Activated CD4-positive, alpha-beta T cell treated with anti-CD3 and anti-CD28 coated beads, Interleukin-2, amount 50 U/mL, for 1 hour (primary cell): ENCODE measurements at places on chromosomes 3 and 15.

DNA sequence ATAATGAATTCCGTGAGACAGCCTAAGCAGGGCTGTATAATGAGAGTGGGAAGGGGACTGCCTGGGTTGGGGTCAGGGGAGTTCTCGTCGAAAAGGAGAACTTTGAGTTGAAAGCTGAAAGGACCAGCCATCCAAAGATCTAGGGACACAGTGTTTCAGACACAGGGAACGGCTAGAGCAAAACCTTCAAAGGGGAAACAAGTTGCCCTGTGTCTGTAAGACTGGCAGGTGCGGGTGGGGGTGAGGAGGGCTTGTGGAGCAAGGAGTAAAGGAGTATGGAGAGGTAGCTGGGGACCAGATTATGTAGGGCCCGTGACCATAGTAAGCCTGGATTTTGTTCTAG, 1.3 kb upstream of the SRP14 start:
- DNase-seq = no peak

GRCh38 chr3:187919048-187919447, 173.8 kb upstream of the BCL6 start:
- peak; percentile 56 for DNase-seq

GRCh38 chr3:146307456-146307725, 56.5 kb upstream of the PLSCR4 start:
- no peak for DNase-seq

DNA sequence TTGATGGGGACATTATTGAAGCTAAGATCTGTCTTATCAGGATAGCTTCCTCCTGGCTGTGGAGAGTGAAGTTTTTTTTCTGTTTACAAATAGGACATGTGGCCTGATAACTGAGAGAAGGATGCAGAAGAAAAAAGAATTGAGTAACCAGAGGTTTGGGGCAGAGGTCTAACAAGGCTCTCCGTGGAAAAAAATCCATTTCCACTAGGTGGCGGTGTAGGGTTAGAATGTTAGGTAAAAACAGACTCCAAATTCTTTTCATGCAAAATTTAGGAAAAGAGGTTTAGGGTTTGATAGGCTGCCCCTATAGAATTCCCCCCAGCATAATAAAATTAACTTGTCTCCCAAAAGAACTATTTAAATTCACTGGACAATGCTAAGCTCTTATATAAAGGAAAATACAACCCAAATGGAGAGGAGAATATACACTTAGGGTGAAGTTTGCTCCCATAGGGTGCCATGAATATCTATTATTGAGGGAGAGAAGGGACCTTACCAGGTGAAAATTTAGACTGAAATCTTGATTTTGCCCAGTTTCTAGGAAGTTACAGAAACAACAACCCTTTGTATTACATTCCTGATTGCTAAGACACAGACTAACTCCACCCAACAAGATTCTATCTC, 1560.4 kb downstream of the OTOL1 start:
- no peak for DNase-seq

GRCh38 chr15:59160880-59161593, 45.6 kb upstream of the LDHAL6B start:
- peak; percentile 10 for DNase-seq

GRCh38 chr3:13811614-13812013, 68.3 kb downstream of the WNT7A start:
- DNase-seq = no peak

- no peak for DNase-seq
These were observed 134.9 kb upstream of the TBC1D5 start for GRCh38 chr3:17877299-17877698.

DNA sequence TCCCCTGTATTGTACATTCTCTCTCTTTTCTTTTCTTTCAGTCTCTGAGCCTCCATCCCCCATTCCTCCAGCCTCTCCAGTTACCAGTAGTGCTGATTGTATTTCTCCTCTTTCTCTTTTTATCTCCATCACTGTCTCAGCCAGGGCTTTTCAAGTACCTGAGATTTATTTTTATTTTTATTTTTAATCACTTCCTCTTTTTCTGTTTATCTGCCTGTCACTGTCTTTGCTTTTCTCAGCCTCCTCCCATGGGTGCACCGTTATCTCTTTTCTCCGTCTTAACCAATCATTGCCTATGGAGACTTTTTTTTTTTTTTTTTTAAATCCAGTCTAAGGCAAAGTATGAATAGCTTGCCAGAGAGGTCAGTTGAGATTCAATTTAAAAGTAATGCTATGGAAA, 359.3 kb downstream of the GAP43 start:
- DNase-seq = no peak

DNA sequence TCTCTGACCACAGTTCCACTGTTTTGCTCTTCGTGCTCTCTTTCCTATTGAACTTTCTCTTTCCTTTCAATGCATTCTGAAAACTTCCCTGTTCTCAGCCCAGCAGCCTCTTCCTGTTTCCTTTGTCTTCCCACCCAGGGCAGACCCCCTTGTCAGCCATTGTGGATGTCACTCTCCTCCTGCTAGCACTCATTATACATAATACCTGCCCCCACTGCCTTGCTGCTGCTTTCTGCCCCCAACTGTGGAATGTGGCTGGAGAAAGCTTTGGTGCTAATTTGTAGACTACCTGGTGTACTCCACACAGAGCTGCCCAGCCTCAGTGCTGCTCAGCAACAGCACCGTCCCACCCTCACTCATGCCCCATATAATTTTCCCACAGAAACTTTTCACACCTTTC, 80.2 kb downstream of the CHCHD6 start:
- DNase-seq = no peak

GRCh38 chr15:25058080-25058785, 103.4 kb downstream of the SNRPN start:
- DNase-seq = no peak

DNA sequence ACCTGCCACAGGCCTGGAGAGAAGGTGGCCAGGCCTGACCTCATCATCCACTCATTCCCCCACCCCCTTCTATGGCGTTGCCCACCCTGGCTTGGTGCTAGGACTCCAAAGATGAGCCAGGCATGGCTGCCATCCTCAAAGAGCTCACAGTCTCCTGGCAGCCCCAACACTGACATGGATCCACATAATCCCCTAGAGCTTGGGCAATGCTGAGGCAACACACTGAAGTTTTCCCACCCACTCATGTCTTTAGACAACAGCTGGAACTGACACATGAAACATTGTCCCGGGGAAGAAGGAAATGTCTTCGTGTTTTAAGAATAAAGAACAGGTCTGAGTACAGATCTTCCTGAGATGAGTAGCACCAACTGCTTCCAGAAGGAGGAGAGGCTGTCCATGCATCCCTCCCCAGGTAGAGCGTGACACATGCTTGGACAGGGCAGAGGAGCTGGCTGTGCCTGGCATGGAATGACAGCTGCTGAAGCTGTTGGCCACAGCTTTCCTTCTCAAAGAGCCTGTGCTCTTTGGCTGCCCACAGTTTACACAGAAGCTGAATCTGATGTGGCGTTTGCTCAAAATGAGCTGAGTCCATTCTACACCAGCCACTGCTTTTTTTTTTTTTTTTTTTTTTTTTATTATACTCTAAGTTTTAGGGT, 70.1 kb downstream of the HOMER2 start:
- DNase-seq = no peak

DNA sequence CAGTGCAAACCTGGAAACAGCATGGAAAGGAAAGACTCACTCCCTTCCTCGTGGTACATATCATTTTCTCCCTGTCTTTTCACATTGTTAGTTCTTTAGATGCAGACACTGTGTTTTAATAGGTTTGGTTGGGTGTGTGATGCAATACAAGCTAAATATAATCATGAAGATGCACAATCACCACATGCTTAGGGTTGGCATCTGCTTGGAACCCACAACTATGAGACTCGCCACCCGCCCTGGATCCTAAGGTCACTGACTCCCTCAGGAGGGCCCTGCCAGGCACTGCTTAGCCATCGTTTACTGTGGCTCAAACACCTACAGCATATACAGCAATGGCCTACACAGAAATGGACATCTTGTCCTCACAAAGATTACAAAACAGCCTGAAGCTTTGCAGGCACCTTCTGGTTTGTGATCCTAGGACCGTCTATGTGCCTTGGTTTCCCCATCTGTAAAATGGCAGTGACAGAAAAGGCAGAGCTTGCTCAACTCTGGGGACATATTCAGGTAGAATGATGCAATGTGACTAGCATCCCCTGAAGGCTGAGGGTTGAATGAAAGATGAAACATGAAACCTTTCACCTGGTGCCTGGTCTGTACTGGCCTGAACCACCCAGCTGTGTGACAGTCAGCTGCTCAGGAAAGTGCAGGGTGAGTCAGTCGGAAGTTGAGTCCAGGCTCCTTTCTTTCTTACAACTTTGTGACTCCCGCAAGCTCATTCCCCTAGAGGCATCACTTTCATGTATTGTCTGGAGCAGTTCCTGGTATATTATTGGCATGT, 123.6 kb upstream of the PFN2 start:
- no peak for DNase-seq

- no peak for DNase-seq
These were observed 90.5 kb downstream of the IGF1R start for GRCh38 chr15:98738689-98739401.

DNA sequence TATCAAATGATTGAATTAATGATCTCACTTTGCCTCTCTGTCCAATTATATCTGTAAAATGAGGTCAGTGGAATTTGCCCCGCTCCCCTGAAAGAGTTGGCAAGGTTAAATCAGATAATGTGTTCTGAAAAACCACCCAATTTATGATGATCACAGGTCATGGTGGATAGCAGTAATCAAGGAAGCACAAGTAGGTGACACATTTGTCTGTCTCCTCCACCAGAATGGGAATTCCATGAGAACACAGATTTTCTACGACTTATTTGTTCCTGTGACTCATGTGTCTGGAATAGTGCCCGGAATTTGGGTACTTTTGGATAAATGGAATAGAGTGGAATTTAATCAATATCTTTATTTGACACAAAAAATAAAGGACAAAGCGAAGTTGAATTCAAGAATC, 220.9 kb upstream of the SUCLG2 start:
- no peak for DNase-seq

GRCh38 chr15:78619022-78619950, 1.5 kb downstream of the CHRNA3 start:
- no peak for DNase-seq

GRCh38 chr3:169751875-169752274, 13.0 kb downstream of the TERC start:
- DNase-seq = no peak

GRCh38 chr15:95087253-95087609, 855.9 kb downstream of the MCTP2 start:
- DNase-seq = no peak

DNA sequence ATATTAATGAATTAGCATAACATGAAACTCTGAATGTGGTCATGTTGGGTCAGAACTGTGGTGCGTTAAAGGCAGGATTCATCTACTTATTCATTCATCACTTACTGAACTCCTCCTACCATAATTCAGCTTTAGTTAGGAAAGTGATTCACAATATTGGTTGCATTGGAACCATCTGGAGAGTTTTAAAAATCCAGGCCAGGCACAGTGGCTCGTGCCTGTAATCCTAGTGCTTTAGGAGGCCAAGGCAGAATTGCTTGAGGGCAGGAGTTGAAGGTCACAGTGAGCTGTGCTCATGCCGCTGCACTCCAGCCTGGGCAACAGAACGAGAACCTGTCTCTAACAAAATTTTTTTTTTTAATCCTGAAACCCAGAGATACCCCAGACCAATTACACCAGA, 44.2 kb upstream of the ATG7 start:
- DNase-seq = no peak

GRCh38 chr3:46440531-46441294, 24.0 kb downstream of the LTF start:
- DNase-seq = no peak

GRCh38 chr3:146781606-146782005, 176.5 kb upstream of the PLSCR5 start:
- no peak for DNase-seq

DNA sequence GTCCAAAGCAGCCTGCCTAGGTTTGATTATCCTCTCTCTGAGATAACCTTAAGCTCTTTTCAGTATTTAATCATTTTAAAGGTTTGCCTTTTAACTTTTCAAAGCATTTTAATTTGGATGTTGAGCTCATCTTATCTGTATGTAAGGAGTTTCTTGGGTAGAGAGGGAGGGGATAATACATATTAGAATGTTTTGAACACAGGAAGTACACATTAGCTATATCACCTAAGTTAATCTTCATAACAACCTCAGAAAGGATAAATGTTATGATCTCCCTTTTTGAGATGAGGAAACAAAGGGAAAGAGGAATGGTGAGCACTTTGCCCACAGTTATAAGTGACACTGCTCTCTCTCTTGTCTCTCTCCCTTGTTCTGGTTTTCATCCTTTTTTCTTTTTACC, 2.2 kb upstream of the CD47 start:
- DNase-seq = no peak

DNA sequence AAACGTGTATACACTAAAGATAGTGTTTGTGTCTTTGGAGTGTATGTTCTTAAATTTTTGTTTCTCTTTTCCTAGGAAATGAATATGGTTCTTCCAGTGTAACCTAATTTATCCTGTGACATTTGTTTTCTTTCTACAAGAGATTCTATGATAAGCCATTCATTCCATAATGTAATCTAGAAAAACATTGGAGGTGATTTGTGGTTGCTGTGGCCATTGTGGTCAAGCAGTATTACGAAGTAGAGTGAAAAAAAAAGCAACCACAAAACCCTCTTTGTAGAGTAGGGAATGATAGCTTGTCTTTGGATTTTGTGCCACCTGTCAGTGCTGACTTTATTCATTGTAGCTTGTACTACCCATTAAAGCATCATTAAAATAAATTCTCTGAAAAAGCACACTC, 1209.6 kb downstream of the ZPLD1 start:
- DNase-seq = no peak

- no peak for DNase-seq
These were observed 327.0 kb upstream of the RORA start for GRCh38 chr15:61556037-61556648.

DNA sequence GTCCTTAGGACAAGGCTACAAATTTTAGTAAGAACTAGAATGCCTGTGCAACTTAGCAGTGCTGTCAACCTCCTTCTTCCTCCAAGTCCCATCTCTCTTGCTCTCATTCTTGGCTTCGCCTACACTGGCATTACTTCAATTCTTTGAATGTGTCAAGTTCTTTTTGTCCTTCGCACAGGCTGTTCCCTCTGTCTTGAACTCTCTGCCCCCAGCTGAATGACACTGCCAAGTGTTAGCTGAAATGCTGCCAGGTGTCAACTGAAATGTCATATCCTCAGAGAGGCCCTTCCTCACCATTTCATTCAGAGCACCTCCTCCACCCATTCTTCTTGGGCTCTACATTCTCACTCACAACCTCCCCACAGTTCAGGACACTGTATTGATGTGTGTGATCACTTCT, 48.8 kb upstream of the PSMD6 start:
- no peak for DNase-seq

DNA sequence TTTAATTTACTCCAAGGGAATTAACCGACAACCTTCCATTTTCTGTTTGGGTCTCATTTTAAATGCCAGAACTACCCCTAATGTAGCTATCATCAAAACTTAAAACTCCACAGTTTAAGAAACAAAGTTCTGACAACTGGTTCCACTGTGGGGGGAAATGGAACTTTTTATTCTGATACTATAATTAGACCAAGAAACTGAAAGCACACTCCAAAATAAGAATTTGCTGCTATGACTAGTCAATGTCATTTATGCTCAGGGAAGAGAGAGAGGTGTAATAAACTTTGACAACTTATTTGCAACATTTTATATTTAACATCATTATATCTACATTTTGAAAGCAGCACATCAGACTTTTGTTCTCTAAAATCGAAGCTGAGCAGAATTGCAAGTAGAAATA, 169.2 kb downstream of the ANXA2 start:
- DNase-seq = no peak
